ENCODE measurements at places on chromosomes 1 and 21.
A peak's percentile ranks its signal among the peaks of the same experiment; 100 is the strongest.

GRCh38 chr1:205791568-205792180, 16.4 kb upstream of the RAB29 start:
- peak; percentile 76 for DNase-seq

DNA sequence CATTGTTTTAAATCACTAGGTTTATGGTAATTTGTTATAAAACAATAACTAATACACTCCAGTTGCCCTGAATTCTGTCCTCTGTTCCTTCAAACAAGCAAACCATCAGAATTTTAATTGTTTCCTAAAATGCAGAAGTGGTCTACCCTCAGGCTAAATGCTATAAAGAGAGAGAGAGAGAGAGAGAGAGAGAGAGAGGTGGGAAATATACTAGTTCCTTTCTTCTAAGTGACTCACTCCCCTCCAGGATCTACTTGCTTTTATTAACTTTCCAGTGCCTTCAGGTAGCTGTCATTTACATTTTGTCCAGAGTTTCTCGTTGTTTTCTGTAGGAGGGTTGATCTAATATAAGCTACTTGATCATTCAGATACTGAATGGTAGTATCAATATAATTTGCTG, 26.4 kb downstream of the LRRC53 start:
- DNase-seq = no peak

- no peak for DNase-seq
Measured at GRCh38 chr1:10624256-10625050, 149.7 kb downstream of the PEX14 start.

DNA sequence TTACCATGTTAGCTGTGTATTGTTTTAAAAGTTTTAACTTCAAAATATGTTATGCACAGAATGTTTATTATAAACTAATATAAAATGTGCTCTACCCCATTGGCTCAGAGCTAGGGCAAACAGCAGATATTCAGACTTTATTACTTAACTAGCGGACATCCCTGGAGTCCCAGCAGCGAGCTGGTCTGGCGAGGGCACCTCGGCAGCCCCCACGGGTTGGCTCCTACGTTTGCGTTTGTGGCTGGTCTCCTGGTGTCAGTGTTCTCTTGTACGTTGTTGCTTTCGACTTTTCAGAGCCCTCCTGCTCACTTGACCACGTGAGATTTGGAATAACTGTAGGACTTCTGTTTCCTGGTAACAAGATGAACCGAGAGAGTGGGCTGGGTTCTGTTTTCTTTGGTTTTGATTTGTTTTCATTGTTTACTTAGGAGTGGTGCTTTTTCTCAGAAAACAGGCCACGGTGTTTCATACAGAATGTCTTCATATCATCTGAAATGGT, 44.5 kb downstream of the CBS start:
- DNase-seq = no peak

DNA sequence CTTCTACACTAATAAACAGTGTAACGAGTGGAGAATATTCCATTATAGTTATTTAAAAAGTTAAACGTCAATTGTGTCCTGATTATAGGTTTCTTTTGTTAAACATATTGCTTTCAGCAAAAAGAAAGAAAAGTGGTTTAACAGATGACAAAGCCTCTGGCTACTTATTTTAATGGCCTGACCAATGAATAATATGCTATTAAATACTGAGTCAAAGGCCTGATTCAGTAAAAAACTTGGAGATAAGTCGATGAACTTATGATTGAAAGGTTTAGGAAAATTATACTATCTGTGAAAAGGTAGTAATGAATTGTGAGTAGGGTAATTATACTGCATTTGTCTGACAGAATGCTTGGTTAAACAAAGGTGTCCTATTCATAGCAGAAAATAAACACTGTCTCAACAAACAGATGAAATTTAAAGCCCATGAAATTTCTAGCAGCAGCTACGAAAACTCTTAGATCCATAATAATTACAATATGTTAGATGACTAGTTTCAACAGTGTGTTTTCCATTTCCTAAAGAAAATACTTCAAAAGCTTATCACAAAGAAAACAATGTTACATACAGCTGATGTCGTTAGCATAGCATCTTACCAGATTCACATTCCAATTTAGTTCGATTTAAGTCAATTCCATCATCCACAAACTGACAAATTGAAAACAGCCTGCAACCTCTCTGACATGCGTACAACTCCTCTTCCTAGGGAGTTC, 6.2 kb downstream of the TMEM59 start:
- no peak for DNase-seq

- no peak for DNase-seq
Measured at GRCh38 chr1:110235834-110236682, 25.9 kb downstream of the KCNC4 start.

DNA sequence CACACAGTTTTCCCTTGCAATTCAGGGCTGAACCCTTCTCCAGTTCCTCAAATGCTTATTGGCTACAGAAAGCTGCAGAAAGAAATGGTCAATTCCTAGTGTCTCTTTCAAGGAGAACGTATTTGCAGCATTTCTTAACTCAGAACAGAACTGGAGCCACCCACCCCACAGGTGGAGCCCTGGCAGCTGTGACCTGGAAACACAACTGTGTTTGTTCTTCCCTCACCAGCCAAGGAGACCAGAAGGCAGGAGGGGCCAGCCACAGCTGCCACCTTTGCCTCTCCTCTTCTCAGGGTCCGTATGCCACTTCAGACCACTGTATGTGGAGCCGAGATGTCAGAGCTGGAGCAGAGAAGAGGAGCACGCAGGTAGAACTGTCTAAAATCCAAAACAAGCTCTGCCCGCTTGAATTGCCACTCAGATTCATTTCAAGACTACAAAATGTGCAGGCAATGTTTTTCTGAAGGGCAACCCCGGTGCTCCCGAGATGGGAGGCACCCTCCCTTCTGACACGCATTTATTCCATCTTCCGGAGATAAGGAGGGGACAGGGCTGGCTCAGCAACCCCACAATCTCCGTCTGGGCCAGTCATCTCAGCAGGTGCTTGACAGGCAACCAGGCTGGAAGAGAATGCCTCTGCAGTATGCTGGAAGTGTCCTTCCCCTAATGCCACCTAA, 16.7 kb downstream of the CD247 start:
- DNase-seq = peak; percentile 46

GRCh38 chr1:223489439-223489838, 96.2 kb downstream of the CCDC185 start:
- DNase-seq = no peak

DNA sequence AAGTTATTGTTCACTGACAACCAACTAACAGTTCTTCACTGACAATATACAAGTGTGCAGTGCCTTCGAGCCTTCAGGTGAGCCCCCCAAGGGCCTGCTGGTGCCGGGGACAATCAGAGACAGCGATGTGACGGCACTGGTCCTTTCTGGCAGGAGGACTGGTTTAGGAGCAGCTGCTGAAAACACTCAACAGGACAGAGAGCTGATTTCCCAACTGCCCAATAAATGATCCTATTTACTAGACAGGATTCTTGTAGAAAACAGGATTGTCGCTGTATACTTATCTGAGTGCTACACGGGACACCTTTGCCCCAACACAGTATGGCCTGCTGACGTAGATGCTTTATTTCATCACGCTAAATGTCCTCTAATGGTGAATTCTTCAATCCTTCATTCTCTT, 65.4 kb downstream of the TP53BP2 start:
- no peak for DNase-seq

DNA sequence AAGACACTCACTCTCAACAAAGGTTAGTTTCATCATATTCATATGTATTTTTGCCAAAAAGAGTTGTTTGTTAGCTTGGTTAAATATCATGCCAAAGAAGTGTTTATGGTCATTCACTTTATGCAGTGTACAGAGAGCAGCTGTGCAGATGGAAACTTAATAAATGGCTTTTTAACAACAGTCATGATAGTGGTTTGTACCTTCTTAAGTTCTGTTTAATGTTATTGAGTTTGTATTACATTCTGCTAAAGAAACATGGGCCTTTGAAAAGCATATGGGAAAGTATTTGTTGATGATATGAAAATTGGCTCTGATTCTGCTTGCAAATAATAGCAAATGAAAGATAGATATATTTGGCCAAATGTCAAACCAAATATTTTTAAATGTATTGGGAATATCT, 607.3 kb downstream of the NCAM2 start:
- no peak for DNase-seq

DNA sequence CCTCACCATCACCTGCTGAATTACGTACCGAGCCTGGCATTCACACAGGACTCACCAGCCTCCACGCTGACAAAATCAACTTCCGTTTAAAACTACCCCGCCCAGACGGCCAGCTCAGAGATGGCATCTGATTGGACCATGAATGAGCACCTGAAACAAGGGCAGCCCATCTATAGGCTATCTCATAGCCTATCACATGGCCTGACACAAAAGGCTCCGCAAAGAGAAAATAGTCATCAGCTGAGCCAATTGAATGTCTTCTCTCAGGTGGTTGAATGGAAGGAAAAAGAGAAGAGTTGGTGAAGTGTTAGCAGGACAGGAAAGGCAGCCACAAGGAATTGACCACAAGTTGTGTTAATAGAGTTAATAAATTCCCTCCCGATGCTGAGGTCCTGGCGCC, 50.6 kb upstream of the ZC3H12A start:
- no peak for DNase-seq

- no peak for DNase-seq
Measured at GRCh38 chr1:239516579-239516978, 130.2 kb downstream of the CHRM3 start.

GRCh38 chr1:89089962-89090361, 25.0 kb upstream of the GBP1 start:
- no peak for DNase-seq

GRCh38 chr1:228884196-228884595, 148.9 kb downstream of the RHOU start:
- DNase-seq = no peak

DNA sequence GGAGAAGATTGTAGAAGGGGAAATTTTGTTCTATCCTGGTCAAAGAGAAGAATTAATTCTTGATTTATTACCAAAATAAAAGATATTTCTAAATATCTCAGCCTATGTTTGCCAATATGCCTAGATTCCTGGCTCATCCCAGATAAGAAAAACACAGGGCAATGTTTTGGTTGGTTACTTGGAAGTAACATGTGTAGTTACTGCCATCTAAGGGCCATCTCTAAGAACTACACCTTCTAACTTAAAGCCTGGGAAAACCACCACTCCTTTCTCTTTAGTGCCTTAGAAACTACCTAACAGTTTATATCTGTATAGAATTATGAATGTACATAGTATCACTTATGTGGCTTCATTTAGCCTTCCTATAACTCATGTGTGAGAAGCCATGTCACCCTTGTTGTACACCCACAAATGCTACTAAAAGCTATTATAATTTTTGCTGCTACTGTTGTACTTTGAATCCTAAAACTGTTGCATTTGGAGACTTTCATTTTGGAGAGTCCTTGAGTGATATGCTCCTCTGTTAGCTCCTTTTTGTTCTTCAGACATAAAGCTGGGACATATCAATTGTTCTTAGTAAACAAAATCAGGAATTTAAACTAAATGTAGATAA, 4.5 kb downstream of the AIM2 start:
- no peak for DNase-seq

DNA sequence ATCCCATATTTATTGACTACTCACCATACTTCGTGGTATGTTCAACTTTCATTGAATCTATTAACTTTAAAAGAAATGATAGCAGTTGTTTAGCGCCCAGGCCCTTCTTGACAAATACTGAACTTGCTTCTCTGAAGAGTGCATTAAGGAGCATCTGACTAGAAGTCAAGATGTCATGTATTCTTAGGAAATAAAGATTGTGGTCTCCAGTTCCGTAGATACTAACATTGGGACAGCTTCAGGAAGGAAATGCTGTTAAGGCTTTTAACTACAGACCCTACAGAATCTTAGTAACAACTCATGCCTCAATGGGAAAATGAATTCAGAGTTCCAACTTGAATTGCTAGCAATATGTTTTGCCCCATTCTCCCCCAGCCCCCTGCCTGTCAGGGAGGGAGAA, 14.8 kb downstream of the LYST start:
- DNase-seq = no peak

- no peak for DNase-seq
Measured at GRCh38 chr1:18329469-18330253, 151.1 kb upstream of the KLHDC7A start.

DNA sequence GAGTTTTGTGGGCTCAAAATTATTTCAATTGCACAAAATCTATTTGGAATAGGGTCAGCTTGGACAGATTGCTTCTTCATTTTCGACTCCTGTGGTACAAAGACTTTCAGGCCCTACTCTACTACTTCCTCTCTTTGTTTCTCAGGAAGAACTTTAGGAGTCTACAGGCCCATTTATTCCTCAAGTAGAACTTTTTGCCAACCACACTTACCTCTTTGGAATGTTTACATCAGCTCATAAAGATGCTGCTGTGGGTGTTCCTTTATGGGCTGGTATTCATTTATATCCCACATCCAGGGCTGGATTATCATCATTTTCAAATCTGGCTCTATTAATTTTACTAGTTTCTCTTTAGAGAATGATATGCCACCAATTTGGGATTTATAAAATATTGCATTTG, 46.3 kb upstream of the TNFSF18 start:
- DNase-seq = no peak

GRCh38 chr1:72341661-72342060, 59.3 kb upstream of the NEGR1 start:
- no peak for DNase-seq

DNA sequence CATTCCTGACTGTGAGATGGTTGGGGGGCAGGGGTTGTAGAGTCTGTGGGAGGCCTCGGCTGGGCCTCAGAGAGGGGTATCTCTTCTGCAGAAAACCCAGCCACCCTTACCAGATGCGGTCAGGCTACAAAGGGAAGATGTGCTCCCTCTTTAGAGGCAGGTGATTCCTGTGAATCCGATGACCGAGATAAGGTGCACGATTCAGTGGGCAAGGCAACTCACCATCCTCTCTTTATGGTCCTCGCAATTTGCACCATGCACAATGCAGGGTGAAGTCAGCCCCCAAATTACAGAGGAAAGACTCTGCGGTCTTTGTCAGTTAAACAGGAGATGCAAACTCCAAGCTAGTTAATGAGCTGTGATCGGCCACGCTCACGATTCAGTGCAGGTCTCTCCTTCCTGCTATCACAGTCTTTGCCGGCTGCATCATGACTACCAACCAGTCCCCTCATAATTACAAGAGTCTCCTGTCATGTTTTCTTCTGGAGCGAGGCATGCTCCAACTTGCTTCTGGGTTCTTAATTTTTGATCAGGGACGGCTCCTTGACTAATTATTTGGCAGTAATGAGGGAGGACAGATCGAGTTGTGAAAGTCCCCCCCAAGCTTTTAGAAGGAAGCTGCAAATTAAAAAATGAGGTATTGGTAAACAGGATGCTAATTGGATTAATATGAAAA, 12.5 kb downstream of the TP73 start:
- no peak for DNase-seq

DNA sequence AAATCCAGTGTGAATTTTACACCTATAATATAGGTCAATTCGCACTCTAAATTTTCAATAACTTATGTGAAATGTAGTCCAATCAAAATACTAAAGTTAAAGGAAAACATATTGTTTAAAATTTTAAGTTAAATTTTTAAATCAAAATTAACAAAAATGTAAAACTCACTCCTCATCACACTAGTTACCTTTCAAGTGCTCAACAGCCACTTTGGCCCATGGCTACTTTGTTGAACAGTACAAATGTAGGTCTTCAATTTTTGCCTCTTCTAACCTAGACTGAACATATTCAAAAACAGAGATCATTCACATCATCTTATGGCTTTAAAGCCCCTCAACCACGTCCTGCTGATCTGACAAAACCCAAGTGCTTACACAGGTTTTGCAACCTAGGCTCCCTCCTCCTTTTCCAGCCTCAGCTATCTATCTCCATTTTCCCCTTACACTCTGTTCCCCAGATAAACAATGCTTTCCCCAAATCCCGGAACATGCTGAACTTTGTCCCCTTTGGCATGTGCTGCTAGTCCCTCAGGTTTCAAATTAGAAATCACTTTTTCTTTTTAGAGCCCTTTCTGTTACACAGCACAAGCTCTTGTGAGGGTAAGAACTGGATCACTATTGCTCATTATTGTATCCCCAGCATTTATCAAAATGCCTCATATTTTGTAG, 110.6 kb downstream of the AKT3 start:
- no peak for DNase-seq
